ENCODE measurements at places on chromosomes 6 and 20. TPM values are rescaled to one million over a fixed set of nuclear protein-coding genes. Genes with fewer than 3 reads are reported as not detected.

DNA sequence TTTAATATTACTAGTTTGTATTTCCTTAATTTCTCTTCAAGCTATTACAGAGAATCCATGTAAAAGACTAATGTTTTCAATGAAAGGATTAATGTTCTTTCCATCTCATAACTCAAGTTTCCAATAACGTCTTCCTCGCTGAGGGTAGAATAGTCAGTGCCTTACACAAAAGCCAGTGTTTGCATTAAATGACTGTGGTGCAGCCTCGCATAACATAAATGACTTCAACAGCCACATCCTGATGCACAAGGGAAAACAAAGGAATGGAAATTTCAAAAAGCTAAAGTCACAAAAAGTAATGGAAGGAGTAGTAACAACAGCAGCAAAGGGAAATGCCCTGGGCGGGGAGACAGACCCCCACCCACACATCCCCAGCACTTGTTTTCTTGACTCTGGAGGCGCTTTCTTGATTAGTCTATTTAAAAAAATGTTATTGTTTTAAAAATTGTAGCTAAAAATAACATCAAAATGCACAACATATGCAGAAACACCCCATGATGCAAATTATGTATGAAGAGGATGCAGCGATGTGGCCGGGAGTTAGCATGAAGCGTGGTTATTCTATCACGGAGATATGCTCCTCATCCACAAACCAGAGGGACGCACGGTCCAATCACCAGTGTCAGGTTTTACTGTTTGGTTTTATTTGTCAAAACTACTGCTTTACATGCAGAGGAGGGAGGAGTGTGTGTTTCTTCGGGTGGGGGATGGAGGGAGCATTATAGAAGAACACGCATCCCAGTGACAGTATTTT lies 228.6 kb downstream of the GMPR start:
- H3K27ac ChIP-seq: no peak overlapping the region
- no peaks in the 10 kb centered on the region for H3K36me3 ChIP-seq
- H3K4me1 ChIP-seq: no peaks in the 10 kb centered on the region
- no peak overlapping the region for H3K4me3 ChIP-seq

DNA sequence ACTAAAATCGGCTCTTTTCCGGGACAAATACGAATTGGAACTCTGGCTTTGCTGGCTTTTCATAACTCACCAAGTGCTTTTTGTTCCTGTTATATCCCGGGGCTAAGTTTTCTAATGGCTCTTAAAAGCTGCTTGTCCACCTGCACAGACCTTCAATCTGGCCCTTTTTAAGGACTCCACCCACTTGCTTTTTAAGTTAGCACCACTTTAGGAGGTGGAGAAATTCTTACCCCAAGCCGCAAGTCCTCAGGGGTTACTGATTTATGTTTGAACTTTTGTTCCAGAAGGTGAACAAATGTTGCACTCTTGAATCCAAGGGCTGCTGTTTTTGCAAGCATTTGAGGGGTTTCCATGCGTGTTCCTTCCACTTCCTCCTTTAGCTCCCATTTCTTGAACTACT lies 37.8 kb downstream of the FAM184A start:
- no peaks in the 10 kb centered on the region for H3K36me3 ChIP-seq
- no peaks in the 10 kb centered on the region for H3K4me1 ChIP-seq
- no peaks in the 10 kb centered on the region for H3K27me3 ChIP-seq
- no peak for DNase-seq
- no peak overlapping the region for H3K27ac ChIP-seq

GRCh38 chr6:167660944-167661551 lies 165.7 kb upstream of the AFDN start:
- no peaks in the 10 kb centered on the region for H3K27me3 ChIP-seq
- H3K4me3 ChIP-seq: no peak overlapping the region
- DNase-seq: no peak
- H3K36me3 ChIP-seq: no peaks in the 10 kb centered on the region

DNA sequence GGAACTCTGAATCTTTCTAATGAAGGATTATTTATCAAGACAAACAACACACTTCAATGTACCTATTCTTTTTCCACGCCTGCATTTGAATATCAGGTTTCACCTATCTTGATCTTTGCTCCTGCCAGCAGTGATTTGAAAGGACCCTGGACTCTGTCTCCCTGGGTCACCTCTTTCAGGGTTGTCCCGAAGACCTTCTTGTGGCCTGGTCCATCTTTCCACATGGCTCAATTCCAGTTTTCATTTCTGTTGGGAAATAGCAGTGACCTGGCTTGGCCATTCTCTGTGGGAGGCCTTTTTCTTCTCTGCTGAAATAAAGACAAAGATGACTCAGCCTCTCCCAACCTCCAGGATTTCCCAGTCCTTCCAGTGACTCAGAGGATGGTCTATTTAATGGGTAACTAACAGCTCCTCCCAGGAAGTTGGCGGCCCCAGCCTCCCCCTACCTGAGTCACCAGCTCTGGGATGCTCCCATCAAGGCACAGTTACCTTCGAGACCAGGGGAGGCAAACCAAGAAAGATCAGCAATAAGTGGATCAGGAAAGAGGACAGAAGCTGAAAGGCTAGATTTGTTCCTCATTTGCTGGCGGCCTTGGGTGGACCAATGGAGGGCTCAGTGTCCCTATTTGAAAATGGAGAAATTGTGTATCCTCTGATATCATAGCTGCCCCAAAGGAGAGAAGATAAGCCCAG lies 120.2 kb upstream of the RNF24 start:
- no peaks in the 10 kb centered on the region for H3K36me3 ChIP-seq
- H3K4me3 ChIP-seq: no peak overlapping the region
- no peak for DNase-seq
- H3K27ac ChIP-seq: no peak overlapping the region
- H3K27me3 ChIP-seq: peaks cover 19% of the 10 kb centered on the region
- H3K4me1 ChIP-seq: no peaks in the 10 kb centered on the region

DNA sequence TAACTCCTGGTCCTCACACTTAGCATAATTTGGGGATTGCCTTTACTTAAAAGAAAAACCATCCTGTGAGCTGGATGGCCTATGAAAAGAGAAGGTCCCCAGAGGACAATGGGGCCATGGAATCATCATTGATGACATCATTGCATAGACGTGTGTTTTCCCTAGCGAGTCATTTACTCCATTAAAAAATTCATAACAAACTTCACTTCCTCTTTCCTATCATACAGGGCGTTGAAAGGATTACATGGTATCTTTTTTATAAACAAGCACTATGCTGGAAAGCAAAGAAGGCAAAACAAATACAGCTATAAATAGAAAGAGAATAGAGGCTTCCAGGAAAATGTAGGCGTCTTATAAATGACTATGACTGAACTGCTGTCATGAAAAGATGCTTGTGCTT lies 11.3 kb upstream of the COL12A1 start:
- DNase-seq: no peak
- H3K36me3 ChIP-seq: no peaks in the 10 kb centered on the region
- H3K4me3 ChIP-seq: no peak overlapping the region
- H3K4me1 ChIP-seq: peaks cover 19% of the 10 kb centered on the region
- no peak overlapping the region for H3K27ac ChIP-seq
- H3K27me3 ChIP-seq: no peaks in the 10 kb centered on the region

GRCh38 chr20:8526610-8527009 lies 394.5 kb downstream of the PLCB1 start:
- DNase-seq: no peak
- no peak overlapping the region for H3K27ac ChIP-seq
- no peaks in the 10 kb centered on the region for H3K4me1 ChIP-seq

- no peaks in the 10 kb centered on the region for H3K36me3 ChIP-seq
- H3K27ac ChIP-seq: no peak overlapping the region
- no peak overlapping the region for H3K4me3 ChIP-seq
- no peaks in the 10 kb centered on the region for H3K4me1 ChIP-seq
Measured at GRCh38 chr6:47407300-47408281, 70.0 kb upstream of the CD2AP start.

GRCh38 chr20:33490934-33491656 lies 1.2 kb downstream of the CBFA2T2 start:
- H3K27ac ChIP-seq: peak overlapping the region; percentile 95
- H3K27me3 ChIP-seq: no peaks in the 10 kb centered on the region
- H3K36me3 ChIP-seq: no peaks in the 10 kb centered on the region
- H3K4me1 ChIP-seq: no peaks in the 10 kb centered on the region

DNA sequence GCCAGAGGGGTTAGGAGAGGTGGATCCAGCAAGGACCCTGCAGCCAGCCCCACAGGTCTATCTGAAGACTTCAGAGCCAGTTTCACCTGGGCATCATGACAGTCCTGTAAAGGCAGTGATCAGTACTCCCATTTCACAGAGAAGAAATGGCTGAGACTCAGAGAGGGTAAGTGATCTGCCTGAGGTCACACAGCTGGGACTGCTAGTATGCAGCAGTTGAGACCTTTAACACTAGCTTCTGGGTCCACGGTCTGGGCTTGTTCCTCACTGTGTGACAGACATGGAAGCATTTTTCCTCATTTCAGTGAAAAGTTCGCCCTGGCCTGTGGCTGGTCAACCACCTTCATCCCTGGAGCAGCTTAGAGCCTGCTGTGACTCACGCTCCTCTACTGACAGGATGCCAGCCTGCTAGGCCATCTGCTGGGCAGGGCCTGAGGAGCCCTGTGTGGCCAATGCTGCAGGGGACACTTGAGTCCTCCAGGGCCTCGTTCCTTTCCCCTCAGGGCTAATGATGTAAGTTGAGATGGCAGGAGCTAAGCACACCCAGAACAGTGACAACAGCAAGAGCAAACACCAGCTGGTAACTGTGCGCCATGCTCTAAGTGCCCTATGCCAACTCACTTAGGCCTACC lies 192.0 kb downstream of the LRFN2 start:
- no peak overlapping the region for H3K4me3 ChIP-seq
- no peak overlapping the region for H3K27ac ChIP-seq
- no peaks in the 10 kb centered on the region for H3K4me1 ChIP-seq
- H3K36me3 ChIP-seq: no peaks in the 10 kb centered on the region
- DNase-seq: no peak

DNA sequence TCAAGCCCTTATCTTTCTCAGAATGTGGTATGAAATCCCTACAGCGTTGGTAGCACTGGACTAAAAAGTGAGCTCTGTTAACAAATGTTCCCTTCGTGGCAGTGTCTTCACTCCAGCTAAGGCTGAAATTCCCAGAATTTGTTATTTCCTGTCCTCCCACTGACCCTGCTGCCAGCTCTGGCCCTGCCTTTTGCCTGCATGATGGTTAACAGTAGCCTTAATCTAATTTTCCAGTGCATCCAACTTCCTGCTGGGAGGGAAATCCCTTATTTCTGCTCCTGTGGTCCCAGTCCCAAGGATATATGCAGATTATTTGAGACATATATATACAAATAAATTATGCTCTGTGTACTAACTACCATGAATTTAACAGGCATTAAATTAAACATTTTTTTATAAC lies 157.2 kb upstream of the CARMIL1 start:
- H3K4me1 ChIP-seq: no peaks in the 10 kb centered on the region
- no peak for DNase-seq
- no peaks in the 10 kb centered on the region for H3K27me3 ChIP-seq
- no peak overlapping the region for H3K4me3 ChIP-seq
- H3K36me3 ChIP-seq: no peaks in the 10 kb centered on the region
- H3K27ac ChIP-seq: peak overlapping the region; percentile 50

- no peak overlapping the region for H3K4me3 ChIP-seq
- H3K27ac ChIP-seq: no peak overlapping the region
- no peaks in the 10 kb centered on the region for H3K27me3 ChIP-seq
- no peaks in the 10 kb centered on the region for H3K4me1 ChIP-seq
- no peaks in the 10 kb centered on the region for H3K36me3 ChIP-seq
Measured at GRCh38 chr20:31760519-31761240, 21.6 kb downstream of the TPX2 start.

GRCh38 chr6:150959166-150959565 lies 93.7 kb downstream of the MTHFD1L start:
- no peaks in the 10 kb centered on the region for H3K36me3 ChIP-seq
- DNase-seq: no peak
- peak overlapping the region; percentile 47 for H3K27ac ChIP-seq
- no peak overlapping the region for H3K4me3 ChIP-seq

DNA sequence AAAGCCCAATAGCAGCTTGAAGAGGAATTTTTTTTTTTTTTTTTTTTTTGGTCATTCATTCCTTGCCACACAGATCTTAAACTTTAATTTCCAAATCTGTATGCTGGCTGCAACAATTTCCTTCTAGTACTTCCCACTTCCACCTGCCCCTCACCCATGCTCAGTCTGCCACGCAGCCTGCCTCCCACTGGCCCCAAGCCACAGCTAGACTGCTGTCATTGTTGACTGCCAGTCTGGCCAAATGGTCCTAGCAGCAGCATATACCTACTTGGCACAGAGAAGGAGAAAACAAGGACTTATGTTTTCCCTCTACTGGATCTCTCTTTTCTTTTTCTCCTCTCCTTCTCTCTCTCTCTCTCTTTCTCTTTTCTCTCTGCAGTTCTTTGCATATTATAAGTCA lies 118.3 kb upstream of the HEY2 start:
- DNase-seq: no peak
- no peak overlapping the region for H3K27ac ChIP-seq
- H3K4me3 ChIP-seq: no peak overlapping the region
- no peaks in the 10 kb centered on the region for H3K4me1 ChIP-seq
- H3K27me3 ChIP-seq: no peaks in the 10 kb centered on the region

DNA sequence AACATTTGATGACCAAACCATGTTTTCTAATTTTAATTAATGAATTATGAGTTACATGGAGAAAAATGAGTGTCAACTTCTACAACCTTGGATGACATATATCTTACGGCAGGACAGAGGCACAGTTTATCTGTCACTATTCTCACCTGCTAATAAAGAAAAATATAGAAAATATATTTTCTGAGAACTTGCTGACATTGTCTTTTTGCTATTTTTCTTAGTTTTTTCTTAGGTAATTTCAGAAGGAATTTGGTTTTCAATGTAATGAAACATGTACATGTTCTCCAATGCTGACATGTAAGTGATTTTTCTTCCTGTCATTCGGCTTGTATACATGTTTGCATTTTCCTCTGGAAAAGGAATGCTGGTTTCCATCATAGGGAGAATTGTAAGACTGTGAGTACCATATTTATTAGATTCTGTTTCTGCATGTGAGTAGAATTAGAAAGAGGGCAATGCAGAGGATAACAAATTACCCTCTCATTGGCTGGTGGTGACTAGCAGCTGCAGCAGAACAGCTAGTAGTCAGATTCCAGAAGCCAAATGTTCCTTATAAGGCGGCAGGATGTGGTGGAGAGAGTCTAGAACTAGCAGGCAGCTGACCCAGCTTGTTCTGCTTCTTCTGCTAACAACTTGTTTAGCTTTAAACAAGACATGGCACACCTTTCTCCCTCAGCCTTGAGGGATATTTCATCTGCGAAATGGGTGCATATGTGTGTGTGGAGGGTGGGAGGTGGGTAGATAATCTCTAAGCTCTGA lies 132.8 kb upstream of the SPACA1 start:
- no peak overlapping the region for H3K4me3 ChIP-seq
- H3K36me3 ChIP-seq: no peaks in the 10 kb centered on the region
- no peak overlapping the region for H3K27ac ChIP-seq

The PLCB4 gene
- 14.3 TPM for total RNA-seq

The POM121L2 gene
- not detected for total RNA-seq

The MAS1 gene
- not detected for total RNA-seq

The FAM120B gene
- 51.0 TPM for total RNA-seq

The RSPO3 gene
- 1.6 TPM for total RNA-seq

The TMEM74B gene
- total RNA-seq: not detected

The TBXT gene
- not detected for total RNA-seq

The SYCP2L gene
- total RNA-seq: 0.71 TPM

The CTCFL gene
- not detected for total RNA-seq

The OVOL2 gene
- total RNA-seq: not detected

The DLL1 gene
- 5.5 TPM for total RNA-seq

Measured in sigmoid colon (tissue), 7 donors.